ENCODE measurements at places on chromosomes 12 and 14. TPM values are rescaled to one million over a fixed set of nuclear protein-coding genes. Genes with fewer than 3 reads are reported as not detected.

ANKS1B gene
- total RNA-seq, result 5.6 TPM

PDE3A gene
- total RNA-seq, result not detected

DNA sequence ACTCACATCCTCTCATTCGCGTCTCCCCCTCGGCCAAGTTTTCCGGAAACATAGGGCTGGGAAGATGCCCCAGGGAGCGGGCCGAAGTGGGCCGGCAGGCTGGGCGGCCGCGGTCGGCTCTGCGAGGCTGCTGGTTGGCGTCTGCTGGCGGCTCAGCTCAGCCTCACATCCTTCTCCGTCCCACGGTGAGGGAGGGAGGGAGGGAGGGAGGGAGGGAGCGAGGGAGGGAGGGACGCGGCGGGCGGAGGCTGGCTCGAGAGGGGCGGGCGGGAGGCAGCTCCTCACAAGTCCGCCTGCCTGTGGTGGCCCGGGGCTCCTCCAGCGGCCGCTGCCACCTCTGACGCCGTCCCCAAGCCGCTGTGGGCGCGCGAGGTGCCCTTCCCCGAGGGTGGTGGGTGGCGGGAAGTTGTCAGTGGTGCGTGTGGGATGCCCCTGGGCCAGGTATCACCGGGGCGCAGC is 93.8 kb downstream of the RFLNA start:
- DNase-seq, result no peak

DNA sequence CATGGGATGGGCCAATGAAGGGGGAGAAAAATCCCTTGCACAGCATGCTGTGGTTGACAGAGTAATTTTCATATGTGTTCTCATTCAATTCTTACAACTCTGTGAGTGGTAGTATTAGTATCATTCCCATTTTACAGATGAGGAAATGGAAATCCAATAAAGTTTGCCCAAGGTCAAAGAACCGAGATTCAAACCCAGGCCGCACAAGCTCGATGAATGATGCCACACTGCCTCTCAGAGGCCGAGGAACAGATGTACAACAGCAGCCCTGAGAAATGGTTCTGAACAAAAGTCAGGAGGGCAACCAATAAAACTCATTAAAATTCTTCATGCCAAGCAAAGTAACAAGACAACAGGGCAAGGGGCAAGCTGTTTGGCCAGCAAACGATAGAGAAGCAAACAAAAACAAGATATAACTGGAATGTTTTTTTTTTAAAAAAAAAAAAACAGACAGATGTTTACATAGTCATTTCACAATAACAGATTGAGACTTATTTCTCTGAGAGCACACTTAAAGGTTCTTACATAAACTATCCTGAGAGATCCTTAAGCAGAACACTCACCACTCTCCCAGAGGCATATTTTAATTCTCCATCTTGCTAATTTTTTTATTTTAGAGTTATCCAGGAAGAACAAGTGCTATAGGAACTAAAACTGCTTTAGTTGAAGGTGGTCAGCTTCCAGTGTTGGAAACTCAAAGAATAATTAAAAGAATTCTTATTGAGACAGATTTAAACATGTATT is 85.8 kb downstream of the EXOC5 start:
- DNase-seq, result peak; percentile 8

TUNAR gene
- total RNA-seq, result 5.4 TPM

- no peak for DNase-seq
Measured at GRCh38 chr14:41568979-41569378, 37.7 kb upstream of the LRFN5 start.

GRCh38 chr14:104826189-104826860 is 25.4 kb downstream of the ZBTB42 start:
- peak; percentile 53 for DNase-seq

DNA sequence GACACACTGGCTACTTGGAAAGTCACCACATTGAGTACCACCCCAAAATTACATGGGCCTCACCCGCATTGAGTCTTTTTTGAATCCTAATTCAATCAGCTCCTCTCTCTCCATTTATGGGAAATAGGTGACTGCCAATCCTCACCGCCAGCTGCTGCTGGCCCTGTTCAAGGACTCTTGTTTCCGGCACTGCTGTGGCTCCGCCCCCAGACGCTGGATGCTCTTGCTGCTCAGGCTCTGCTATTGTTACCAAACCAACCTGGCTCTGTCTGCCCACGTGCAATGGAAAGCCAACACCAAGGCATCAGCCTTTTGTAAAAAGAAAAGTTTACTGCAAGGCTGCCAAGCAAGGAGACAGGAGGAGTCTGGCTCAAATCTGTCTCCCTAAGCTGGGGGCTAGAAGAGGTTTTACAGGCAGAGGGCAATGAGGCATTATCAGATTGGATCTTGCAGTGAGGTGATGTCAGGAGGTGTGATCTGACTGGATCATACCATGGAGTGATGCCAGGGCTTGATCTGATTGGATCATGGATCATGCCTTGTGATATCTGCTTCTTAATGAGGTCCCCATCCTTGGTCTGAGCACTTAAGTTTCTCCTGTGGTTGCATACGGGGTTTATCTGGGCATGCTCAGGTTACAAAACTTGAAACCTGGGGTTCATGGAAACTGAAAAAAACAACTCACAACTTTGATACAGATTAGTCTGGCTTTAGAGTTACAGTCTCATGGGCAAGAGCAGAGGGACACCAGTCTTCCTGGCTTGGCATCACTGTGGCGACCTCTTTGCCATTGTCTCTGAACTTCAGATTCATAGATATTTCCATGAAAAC is 117.1 kb upstream of the SLC35F4 start:
- DNase-seq, result no peak

GRCh38 chr12:15831315-15831978 is 42.3 kb upstream of the EPS8 start:
- DNase-seq, result no peak

C14orf180 gene
- total RNA-seq, result not detected

GRCh38 chr14:75906680-75907280 is 75.0 kb downstream of the TGFB3 start:
- DNase-seq, result no peak

DNA sequence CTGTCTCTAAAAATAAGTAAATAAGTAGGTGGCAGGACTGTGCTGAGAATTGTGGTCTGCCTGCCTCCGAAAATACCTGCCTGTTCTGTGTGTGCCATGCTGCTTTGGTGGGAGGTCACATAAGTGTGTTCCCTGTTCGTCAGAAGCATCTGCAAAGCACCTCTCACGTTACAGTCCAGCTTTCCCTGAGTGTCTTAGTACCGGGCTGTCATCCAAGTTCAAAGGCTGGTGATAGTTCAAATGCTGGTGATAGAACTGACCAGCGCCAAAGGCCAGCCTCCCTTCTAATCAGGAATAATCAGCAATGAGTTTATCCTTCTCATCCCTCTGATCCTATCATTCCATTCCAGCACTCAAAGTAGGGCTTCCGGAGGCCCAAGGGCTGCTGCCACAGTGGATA is 5.6 kb downstream of the CABP1 start:
- DNase-seq, result no peak
